ENCODE measurements at places on chromosomes 5 and 9.

- no peak for DNase-seq
These were observed 215.8 kb downstream of the MELK start for GRCh38 chr9:36788534-36788933.

DNA sequence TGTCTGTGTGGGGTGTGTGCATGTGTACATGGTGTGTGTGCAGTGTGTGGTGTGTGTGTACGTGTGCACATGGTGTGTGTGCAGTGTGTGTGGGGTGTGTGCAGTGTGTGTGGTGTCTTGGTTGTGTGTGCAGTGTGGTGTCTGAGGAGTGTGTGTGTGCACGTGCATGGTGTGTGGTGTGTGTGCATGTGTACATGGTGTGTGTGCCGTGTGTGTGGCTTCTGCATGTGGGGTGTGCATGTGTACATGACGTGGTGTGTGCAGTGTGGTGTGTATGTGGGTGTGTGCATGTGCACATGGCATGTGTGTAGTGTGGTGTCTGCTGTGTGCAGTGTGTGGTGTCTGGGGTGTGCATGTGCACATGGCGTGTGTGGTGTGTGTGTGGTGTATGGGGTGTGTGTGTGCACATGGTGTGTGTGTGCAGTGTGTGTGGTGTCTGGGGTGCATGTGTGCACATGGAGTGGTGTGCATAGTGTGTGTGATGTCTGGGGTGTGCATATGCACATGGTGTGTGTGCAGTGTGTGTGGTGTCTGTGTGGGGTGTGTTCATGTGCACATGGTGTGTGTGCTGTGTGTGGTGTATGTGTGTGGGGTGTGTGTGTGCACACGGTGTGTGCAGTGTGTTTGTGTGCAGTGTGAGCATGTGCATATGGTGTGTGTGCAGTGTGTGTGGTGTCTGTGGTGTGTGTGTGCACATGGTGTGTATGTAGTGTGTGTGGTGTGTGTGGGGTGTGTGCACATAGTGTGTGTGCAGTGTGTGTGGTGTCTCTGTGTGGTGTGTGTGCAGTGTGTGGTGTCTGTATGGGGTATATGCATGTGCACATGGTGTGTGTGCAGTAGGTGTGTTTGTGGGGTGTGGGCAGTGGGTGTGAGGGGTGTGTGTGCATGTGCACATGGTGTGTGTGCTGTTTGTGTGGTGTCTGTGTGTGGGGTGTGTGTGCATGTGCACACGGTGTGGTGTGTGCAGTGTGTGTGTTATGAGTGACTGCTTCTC lies 40.6 kb upstream of the ZNG1F start:
- no peak for DNase-seq

GRCh38 chr5:1466631-1467265 lies 21.5 kb upstream of the SLC6A3 start:
- no peak for DNase-seq

- DNase-seq, result no peak
These were observed 67.3 kb upstream of the ZFR start for GRCh38 chr5:32511776-32512374.

DNA sequence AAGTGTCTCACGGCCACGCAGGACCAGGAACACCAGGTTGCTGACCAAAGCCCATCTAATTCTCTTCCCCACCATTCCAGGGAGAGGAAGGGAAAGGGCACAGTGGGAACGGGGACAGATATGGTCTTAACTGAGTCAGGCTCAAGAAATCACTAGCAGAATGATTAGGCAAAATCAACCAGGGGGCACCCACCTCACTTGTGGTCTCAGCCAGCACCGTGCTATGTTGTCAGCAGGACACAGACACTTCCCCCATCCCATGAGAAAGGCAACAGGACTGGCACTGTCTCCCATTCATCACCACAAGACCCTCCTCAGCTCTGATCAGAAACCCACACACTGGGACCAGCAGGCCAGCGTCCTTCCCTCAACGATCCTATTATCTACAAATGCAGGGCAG lies 2.9 kb downstream of the BICD2 start:
- no peak for DNase-seq

Measured in CD4-positive, alpha-beta T cell treated with Interferon gamma for 1 hour (primary cell).